Activated B cell treated with CpG ODN at 0.5 μM for 24 hours (primary cell): ENCODE measurements at places on chromosomes 4 and X.

DNA sequence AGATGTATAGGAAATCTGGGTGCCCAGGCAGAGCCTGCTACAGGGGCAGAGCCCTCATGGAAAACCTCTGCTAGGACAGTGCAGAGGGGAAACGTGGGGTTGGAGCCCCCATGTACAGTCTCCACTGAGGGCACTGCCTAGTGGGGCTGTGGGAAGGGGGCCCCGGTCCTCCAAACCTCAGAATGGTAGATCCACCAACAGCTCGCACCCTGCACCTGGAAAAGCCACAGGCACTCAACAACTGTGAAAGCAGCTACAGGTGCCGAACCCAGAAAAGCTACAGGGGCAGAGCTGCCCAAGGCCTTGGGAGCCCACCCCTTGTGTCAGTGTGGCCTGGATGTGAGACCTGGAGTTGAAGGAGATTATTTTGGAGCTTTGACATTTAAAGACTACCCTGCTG, 5.4 kb upstream of the XPNPEP2 start:
- DNase-seq, result no peak

- DNase-seq, result no peak
These were observed 135.2 kb upstream of the TSPAN5 start for GRCh38 chr4:98793658-98794057.

GRCh38 chr4:103567591-103567990, 152.2 kb downstream of the TACR3 start:
- no peak for DNase-seq

- no peak for DNase-seq
These were observed 50.0 kb upstream of the CLCN4 start for GRCh38 chrX:10106806-10107205.

- no peak for DNase-seq
These were observed 139.4 kb upstream of the TENM3 start for GRCh38 chr4:182103614-182104319.

GRCh38 chrX:18897611-18898010, 86.3 kb downstream of the PHKA2 start:
- DNase-seq, result no peak

- DNase-seq, result no peak
These were observed 36.4 kb upstream of the HPRT1 start for GRCh38 chrX:134423606-134424005.

DNA sequence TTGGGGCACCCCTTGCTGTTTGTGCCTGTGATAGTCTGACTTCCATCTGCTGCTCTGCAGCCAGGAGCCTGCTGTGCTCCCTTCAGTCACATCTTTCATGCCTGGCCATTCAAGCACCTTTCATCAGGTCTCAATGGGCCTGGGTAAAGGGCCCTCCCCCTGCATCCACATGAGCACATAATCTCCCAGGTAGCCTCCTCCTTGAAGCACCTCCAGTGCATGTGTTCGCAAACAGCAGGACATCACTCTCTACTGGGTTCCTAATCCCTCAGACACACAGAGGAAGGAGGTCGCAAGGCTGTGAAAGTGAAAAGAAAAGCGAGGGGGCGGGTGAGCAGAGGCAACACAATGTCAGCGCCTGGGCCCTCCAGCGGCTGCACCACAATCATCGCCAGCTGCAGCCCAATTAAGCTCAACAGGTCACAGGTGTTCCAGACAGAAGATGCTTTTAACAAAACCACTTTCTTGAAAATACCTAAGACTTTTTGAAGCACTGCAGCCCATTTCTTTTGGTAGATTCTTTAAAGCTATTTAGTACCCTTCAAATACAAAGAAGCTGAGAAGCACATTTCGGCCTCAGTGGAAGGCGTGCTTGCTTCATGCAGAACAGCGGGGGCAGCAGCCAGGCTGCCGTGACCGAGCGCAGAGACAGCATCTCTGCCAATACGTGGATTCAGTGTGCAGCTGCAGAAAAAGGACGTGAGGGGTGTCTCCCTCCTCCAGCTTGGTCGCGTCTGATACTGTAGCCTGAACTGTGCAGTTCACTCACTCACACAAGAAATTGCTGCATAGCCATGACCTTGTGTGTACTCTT, 92.2 kb upstream of the SPRY1 start:
- DNase-seq, result no peak

DNA sequence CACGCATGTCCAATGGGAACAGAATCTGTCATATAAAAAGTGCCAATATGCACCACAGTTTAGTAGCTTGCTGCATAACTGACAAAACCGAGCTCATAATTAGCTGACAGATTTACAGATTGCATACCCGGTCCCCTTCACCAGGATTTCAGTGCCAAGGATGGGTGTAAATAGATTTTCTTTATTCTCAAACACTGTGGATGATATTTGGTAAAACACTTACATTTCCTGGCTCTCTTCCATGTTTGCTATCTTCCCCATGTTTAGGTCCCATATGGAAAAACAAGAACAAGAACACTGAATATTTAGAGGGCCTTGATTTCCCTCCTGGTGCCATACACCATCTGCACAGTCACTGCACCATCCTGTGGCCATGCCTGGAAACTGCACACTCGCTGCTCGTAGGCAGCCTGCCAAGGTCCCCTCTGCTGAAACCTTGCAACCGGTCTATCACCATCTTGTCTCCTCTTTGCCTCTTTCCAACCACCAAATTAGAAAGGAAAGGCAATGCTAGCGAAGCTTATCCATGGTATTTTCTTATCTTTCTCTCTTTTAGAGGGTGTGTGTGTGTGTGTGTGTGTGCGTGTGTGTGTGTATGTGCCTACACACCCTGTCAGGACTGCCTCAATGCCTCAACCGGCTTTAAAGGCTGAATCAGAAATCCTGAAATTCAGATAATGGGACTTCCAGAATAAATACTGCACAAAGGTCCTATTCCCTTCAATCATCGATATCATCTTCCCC, 124.2 kb upstream of the MBNL3 start:
- DNase-seq, result peak; percentile 14

DNA sequence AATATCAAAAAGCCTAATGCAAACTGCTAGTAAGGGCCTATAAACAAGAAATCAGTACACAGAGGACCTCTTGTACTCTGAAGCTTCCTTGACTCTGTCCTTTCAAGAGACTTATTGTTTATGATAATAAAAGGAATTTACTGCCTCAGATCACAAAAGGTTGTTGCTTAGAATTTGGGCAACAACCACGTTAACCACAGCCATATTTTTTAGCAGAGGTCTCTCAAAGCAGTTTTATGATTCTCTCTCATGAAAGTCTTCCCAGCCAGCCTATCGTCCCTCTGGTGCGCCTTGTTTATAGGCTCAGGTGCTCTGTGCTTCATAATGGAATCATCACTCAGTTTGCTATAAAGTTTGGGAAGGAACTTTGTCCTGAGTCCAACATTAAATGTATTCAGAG, 270.6 kb downstream of the RCHY1 start:
- DNase-seq, result no peak

DNA sequence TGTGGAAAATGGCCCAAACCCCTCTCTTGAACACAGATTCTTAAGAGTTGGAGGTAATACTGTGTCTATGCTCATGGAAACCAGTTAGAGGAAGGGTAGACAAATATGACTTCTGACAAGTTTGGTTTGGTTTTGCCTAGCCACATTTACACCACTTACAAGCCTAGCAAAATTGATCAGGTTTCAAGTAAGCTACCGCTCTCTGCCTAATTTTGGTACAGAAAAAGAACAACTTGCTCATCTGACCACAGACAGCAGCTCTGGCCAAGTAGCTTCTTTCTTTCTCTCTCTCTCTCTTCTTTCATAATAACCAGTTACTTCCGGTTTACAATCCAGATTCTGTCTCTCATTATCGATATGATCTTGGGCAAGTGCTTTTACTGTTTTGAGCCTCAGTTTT, 260.0 kb downstream of the GLUD2 start:
- DNase-seq, result no peak

DNA sequence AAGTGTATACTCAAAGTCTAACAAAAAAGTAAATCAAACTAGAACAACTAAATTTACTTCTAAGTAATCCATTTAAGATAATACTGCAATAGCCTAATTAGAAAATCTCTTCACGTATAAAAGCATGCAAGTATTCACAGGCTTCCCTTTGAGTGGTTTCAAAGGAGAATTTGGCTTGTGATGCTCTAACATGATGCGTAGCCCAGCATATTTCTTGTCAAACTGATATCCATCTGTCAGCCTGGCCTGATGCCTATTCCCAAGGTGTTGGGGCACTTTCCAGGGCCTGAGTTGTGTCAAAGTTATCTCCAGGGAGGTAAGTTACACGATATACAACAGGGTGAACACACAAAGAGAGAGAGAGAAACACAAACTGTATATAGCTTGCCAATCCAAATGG, 287.0 kb upstream of the MAGEB18 start:
- DNase-seq, result no peak

GRCh38 chr4:68162196-68162595, 32.5 kb upstream of the TMPRSS11F start:
- DNase-seq, result no peak

DNA sequence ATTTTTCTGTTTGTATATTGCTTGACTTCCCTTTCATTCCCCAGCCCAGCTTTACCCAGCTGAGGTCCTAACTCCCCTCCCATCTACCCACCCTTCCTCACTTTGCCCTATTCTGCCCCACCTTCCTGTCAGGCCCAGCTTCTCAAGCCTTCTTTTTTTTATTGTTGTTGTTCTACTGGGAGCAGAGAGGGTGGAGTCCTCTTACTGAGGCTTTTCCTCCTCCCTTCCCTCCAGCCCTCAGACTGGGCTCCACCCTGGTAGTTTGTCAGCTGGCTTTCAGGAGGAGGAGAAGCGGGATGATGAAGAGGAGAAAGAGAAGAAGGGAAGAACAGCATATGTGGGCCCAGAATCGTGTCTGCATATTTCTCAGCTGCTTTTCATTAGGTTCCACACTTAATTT, 3.2 kb upstream of the KLF8 start:
- no peak for DNase-seq

DNA sequence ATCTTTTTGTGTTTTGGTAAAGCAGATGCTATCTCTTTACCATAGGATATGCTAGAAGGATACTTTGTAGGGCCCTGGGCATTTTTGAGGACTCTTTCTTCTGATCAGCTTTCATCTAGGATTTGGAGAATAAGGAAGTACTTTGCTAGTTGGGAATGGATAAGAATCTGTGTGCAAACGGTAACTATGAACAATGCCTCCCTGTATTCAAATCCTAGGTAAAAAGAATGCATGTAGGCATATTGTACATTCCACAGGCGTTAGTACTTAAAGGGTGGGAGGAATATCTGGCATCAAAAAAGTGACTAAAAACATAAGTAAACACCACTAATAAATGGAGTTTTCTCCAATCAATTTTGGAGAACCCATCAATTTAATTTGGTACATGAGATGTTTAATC, 59.7 kb downstream of the SH3BGRL start:
- DNase-seq, result no peak

DNA sequence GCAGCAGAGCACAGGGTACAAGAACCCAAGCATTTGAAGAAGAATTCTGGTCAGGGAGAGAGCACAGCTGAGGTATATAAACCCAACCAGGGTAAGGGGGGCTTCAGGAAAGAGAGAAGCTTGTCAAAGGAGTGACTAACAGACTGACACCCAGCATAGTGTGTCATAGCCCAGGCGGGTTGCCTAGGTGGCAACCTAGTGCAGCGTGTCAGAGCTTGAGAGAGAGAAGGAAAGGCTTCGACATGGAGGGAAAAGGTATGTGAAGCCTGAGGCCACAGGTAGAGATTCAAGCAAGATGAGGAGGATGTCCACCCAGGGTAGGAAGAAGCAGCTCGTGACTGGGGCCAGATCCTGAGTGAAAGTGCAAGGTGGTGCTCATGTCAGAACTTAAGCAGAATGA, 8.5 kb upstream of the ANTXR2 start:
- no peak for DNase-seq

GRCh38 chr4:177401658-177402273, 40.5 kb downstream of the AGA start:
- no peak for DNase-seq

GRCh38 chrX:109936598-109936997, 66.3 kb upstream of the TMEM164 start:
- DNase-seq, result no peak

GRCh38 chr4:143372093-143372915, 35.6 kb downstream of the GAB1 start:
- no peak for DNase-seq

GRCh38 chr4:128776794-128777216, 32.7 kb upstream of the JADE1 start:
- no peak for DNase-seq

- DNase-seq, result no peak
These were observed 14.1 kb downstream of the MBNL3 start for GRCh38 chrX:132474544-132475248.

DNA sequence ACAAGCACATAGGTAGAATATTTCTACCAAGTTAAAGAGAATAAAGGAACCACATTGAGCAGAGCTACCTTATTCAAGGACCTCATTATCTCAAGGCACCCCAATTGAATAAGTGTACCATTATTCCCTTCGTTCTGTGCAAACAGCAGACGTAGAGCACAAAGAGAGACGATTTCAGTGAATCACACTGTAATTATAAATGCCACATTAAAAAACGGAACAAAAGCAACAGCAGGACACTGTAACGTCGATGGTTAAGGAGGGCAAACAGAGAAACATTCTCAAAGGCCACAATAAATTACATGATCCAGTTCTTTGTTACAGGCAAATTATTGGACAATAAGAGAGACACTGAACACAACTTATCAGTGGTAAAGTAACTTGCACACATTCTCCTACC, 644.1 kb upstream of the TENM3 start:
- no peak for DNase-seq

- DNase-seq, result no peak
These were observed 239.2 kb downstream of the ANTXR2 start for GRCh38 chr4:79833857-79834256.
